ENCODE measurements at places on chromosomes 7 and 10. TPM values are rescaled to one million over a fixed set of nuclear protein-coding genes. Genes with fewer than 3 reads are reported as not detected.

- peaks cover 6% of the 10 kb centered on the region for H3K4me1 ChIP-seq
- no peak overlapping the region for H3K27ac ChIP-seq
- H3K27me3 ChIP-seq, result no peaks in the 10 kb centered on the region
- no peak for DNase-seq
- no peaks in the 10 kb centered on the region for H3K36me3 ChIP-seq
Measured at GRCh38 chr10:33009244-33010131, 51.5 kb upstream of the ITGB1 start.

GRCh38 chr10:70799124-70799523, 13.9 kb upstream of the TBATA start:
- no peak overlapping the region for H3K4me3 ChIP-seq
- H3K27me3 ChIP-seq, result no peaks in the 10 kb centered on the region
- DNase-seq, result no peak
- no peak overlapping the region for H3K27ac ChIP-seq

DNA sequence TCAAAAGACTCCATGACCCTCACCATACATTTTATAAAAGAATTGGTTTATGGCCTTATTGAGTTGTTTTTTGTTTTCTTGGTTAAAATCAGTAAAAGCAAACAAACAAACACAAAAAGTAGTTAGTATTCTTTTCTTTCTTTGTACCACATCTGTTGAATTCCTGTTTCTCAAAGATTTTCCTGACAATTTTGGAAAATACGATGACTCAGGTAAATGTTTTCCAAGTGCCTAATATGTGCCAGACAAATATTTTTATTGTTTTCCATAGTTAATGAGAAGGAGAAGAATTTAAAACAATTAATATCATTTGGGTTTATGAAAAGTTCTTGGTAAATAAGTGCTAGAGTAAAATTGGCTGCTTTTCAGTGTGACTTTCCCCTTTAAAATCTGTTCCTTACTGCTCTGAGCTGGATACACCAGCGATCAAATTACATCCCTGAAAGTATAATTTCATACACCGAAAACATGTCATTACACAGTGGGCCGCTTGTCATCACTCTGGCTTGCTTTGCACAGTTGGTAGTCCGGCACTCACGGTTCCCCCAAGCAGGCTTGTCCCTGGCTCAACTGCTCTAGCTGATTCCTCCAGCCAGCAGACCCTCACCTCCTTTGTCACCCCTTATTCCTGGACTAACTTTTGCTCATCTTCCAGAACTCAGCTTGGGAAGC, 80.5 kb downstream of the TBXAS1 start:
- H3K36me3 ChIP-seq, result peaks cover under 1% of the 10 kb centered on the region
- H3K27me3 ChIP-seq, result no peaks in the 10 kb centered on the region
- H3K4me1 ChIP-seq, result peaks cover 5% of the 10 kb centered on the region
- DNase-seq, result no peak
- H3K27ac ChIP-seq, result peak overlapping the region; percentile 25

DNA sequence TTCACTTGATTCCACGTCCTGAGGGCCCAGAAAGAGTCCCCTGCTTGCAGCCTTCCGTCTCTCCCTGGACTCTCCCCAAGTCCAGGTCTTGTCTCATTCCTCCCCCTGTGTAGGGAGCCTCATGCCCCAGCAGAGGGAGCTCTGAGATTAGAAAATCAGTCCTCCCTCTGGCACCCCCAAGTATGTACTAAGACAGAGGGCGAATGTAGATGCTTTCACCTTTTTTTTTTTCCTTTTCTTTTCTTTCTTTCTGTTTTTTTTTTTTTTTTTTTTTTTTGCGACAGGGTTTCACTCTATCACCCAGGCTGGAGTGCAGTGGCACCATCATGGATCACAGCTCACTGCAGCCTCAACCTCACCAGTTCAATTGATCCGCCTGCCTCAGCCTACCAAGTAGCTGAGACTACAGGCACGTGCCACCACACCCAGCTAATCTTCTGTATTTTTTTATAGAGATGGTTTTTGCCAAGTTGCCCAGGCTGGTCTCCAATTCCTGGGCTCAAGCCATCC, 10.3 kb downstream of the SFXN3 start:
- no peak overlapping the region for H3K4me3 ChIP-seq
- DNase-seq, result peak; percentile 67
- H3K27me3 ChIP-seq, result no peaks in the 10 kb centered on the region
- H3K36me3 ChIP-seq, result no peaks in the 10 kb centered on the region

DNA sequence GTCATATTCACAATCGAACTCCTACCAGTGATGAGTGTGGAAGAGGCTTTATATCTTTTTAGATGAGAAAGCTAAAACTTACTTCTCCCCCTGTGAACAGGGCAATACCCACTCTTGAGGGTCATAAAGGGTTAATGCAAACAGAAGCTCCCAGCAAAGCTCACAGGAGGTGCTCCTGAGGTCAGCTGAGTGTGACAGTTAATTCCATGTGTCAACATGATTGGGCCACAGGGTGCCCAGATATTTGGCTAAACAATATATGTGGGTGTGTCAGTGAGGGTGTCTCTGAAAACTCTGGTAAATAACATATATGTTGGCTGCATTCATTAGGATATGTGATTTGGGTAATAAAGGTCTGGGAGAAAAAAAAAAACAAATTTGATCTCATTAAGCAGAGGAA, 86.0 kb downstream of the HIP1 start:
- no peak for DNase-seq
- H3K36me3 ChIP-seq, result no peaks in the 10 kb centered on the region
- no peaks in the 10 kb centered on the region for H3K4me1 ChIP-seq

- peak; percentile 97 for DNase-seq
- H3K36me3 ChIP-seq, result no peaks in the 10 kb centered on the region
- no peaks in the 10 kb centered on the region for H3K27me3 ChIP-seq
- peak overlapping the region; percentile 62 for H3K4me3 ChIP-seq
- peaks cover 3% of the 10 kb centered on the region for H3K4me1 ChIP-seq
Measured at GRCh38 chr7:126667742-126668366, 584.9 kb downstream of the GRM8 start.

GRCh38 chr7:114293289-114294012, 121.2 kb upstream of the FOXP2 start:
- H3K4me1 ChIP-seq, result no peaks in the 10 kb centered on the region
- no peaks in the 10 kb centered on the region for H3K36me3 ChIP-seq

- H3K4me3 ChIP-seq, result no peak overlapping the region
- no peaks in the 10 kb centered on the region for H3K4me1 ChIP-seq
- no peaks in the 10 kb centered on the region for H3K27me3 ChIP-seq
- DNase-seq, result no peak
Measured at GRCh38 chr10:114250716-114251115, 11.7 kb downstream of the VWA2 start.

GRCh38 chr10:72335394-72336258, 19.1 kb downstream of the DNAJB12 start:
- peaks cover 65% of the 10 kb centered on the region for H3K36me3 ChIP-seq
- peaks cover 40% of the 10 kb centered on the region for H3K4me1 ChIP-seq
- DNase-seq, result no peak
- H3K4me3 ChIP-seq, result no peak overlapping the region
- H3K27me3 ChIP-seq, result no peaks in the 10 kb centered on the region

DNA sequence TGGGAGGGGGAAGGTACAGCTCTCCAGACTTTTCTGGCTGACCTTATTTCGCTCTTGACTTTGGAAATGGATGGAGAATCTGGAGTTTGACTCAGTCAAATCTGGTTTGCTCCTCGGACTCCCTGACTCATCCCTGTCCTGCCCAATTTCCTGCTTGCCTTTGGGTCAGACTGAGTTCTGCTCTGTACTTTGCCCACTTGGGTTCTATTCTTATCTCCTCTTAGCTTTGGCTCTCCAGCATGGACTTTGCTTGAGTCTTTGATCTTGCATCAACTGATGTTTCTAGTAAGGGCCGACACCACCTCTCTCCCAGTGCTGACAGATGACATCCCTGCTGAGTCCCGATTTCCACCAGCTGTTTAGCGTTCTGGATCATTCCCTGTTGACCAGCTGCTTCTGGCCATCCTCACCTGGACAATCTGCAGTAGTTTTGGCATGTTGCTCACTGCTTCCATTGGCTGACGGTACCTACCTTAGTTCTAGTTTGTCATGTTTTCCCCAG, 335.3 kb downstream of the SUGCT start:
- H3K4me1 ChIP-seq, result no peaks in the 10 kb centered on the region
- no peak overlapping the region for H3K27ac ChIP-seq
- DNase-seq, result no peak
- H3K36me3 ChIP-seq, result no peaks in the 10 kb centered on the region
- H3K4me3 ChIP-seq, result no peak overlapping the region
- no peaks in the 10 kb centered on the region for H3K27me3 ChIP-seq

DNA sequence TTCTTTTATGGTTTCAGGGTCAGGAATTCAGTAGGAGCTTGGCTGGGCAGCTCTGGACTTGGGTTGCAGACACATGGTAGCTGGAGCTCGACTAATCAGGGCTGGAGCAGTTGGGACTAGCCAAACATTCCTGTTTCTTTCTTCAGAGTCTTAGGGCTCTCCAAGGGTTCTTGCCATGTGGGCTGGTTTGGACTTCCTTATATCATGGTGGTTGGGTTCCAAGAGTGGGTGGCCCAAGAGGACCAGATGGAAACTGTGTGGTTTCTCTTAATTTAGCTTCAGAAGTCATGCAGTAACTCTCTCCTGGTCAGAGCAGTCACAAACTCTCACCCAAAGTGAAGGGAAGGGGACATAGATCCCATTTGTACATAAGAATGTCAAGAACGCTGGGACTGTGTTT, 270.1 kb upstream of the FZD1 start:
- H3K4me1 ChIP-seq, result no peaks in the 10 kb centered on the region
- H3K27me3 ChIP-seq, result no peaks in the 10 kb centered on the region
- no peak for DNase-seq

GRCh38 chr10:17229967-17230682, 2.1 kb downstream of the VIM start:
- H3K27ac ChIP-seq, result peak overlapping the region; percentile 77
- no peaks in the 10 kb centered on the region for H3K27me3 ChIP-seq
- peak; percentile 93 for DNase-seq
- peak overlapping the region; percentile 71 for H3K4me3 ChIP-seq
- peaks cover 46% of the 10 kb centered on the region for H3K36me3 ChIP-seq
- H3K4me1 ChIP-seq, result peaks cover 21% of the 10 kb centered on the region

- H3K36me3 ChIP-seq, result peaks cover 38% of the 10 kb centered on the region
- DNase-seq, result no peak
- H3K4me3 ChIP-seq, result peak overlapping the region; percentile 93
- H3K27ac ChIP-seq, result peak overlapping the region; percentile 80
Measured at GRCh38 chr10:100346351-100346764, 675 bp upstream of the SCD start.

DNA sequence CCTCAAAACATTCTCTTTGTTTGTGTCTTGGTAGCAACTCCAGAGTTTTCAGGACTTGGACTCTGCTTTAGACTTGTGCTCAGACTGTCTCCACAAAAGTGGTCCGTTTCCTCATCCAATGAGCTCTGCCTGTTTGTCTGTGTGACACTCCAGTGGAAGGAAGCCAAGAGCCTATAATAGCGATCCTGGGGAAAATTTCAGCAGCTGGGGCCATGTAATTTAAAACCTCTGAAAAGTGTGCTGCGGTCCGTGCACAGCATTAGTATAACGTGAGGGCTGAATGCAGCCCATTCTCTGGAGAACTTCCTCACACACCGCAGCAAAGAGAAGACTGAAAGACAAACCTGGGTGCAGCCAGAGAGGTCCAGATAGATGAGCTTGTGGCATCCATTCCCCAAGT, at the start of gene LRRC17:
Gene LRRC17, plus strand, starts transcription at position 259 of the 400 bp plus-strand sequence. CDS start 20,914 bp downstream, outside the sequence.
- H3K4me1 ChIP-seq, result no peaks in the 10 kb centered on the region
- no peak within 1 kb of the TSS for H3K4me3 ChIP-seq
- peaks cover 76% of the 10 kb centered on the region for H3K36me3 ChIP-seq
- no peaks in the 10 kb centered on the region for H3K27me3 ChIP-seq
- no peak within 1 kb of the TSS for H3K27ac ChIP-seq

DNA sequence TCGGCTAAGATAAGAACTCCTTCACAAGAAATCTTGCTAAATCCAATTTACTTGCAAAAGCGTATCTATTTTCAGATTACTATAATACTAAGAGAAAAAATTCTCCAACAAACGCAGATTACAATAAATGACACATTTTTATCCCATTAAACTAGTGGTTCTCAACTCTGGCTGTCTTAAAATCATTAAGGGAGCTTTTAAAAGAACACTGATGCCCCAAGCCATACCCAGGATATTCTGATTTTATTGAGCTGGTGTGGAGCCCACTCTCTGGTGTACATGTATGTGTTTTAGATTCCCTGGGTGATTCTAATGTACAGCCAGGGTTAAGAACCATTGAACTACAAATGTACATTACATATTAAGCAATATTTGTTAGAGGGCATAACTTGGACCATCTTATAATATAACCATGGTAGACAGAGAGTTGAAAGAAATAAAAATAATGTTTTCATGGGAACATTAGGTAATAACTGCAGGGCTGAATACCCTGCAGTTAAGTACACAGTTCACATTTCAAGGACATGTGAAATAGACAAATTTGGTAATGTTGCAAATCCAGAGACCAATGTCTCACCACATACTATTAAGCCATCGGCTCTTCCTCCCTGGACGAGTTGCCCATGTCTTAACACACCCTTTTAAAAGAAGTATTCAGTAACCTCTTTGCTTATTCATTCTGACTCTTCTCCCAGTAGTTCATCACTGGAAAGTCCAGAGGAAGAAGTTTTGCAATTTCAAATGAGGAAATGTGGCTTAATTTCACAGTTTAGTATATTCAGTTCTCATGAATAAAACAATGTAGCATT, 6.2 kb downstream of the GSAP start:
- no peak overlapping the region for H3K4me3 ChIP-seq
- H3K27ac ChIP-seq, result no peak overlapping the region
- no peak for DNase-seq
- H3K4me1 ChIP-seq, result no peaks in the 10 kb centered on the region
- H3K36me3 ChIP-seq, result no peaks in the 10 kb centered on the region

- H3K27ac ChIP-seq, result no peak overlapping the region
- H3K4me3 ChIP-seq, result no peak overlapping the region
- peak; percentile 77 for DNase-seq
- H3K27me3 ChIP-seq, result no peaks in the 10 kb centered on the region
Measured at GRCh38 chr10:3043512-3044368, 23.6 kb upstream of the PFKP start.

DNA sequence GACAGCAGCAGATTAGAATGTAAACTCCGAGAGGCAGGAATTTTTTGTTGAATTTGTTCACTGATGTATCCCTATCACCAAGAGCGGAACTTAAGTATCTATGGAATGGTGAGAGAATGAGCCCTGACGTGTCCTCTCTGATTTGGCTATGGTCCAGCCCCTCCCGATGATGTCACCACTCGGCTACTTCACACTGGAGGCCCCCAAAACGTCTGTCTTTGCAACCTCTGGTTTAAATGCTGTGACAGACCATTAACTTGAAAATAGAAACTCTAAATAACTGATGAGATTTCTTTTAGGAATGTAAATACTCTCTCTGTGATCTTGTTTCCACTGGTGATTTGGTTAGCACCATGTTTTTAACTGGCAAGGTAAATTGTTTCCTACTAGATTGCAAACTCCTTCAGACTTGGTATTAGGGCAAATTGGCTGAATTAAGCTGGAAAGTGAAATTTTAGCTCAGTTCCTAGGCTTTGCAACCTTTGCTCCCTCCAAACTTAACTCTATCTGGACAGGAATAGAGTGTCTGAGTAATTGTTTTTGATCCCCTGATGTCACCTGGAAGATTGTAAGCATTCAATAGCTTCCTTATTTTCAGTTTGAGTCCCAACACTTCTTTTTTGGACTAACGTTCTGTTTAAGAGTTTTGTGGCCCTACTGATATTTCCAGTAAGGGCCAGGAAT, 19.1 kb downstream of the SLC16A12 start:
- H3K27me3 ChIP-seq, result no peaks in the 10 kb centered on the region
- no peak overlapping the region for H3K4me3 ChIP-seq
- H3K4me1 ChIP-seq, result no peaks in the 10 kb centered on the region

The HELLS gene
- total RNA-seq, result 40.8 TPM

The GDF10 gene
- total RNA-seq, result not detected

The CH25H gene
- total RNA-seq, result not detected

The UTF1 gene
- total RNA-seq, result 0.16 TPM

The PRPS1L1 gene
- not detected for total RNA-seq

The TEX47 gene
- total RNA-seq, result not detected

The FFAR4 gene
- total RNA-seq, result not detected

The CRPPA gene
- total RNA-seq, result 9.1 TPM

Data from K562 (cell line).